ENCODE measurements at places on chromosomes 6 and 20.

- DNase-seq, result no peak
Observed at GRCh38 chr6:148203281-148203925, 139.2 kb upstream of the SASH1 start.

- no peak for DNase-seq
Observed at GRCh38 chr20:46512943-46513844, at the start of gene ZNF334. TSS of gene ZNF334 (minus strand) at chr20:46513559. CDS start at chr20:46512102, 1,457 bp downstream.

- DNase-seq, result no peak
Observed at GRCh38 chr6:3277251-3277650, 18.5 kb downstream of the PSMG4 start.

GRCh38 chr6:166325383-166326042 is 16.8 kb downstream of the SFT2D1 start:
- no peak for DNase-seq

GRCh38 chr20:63123331-63123741 is 92.6 kb downstream of the YTHDF1 start:
- no peak for DNase-seq

GRCh38 chr20:910132-910869 is 5.8 kb downstream of the ANGPT4 start:
- no peak for DNase-seq

DNA sequence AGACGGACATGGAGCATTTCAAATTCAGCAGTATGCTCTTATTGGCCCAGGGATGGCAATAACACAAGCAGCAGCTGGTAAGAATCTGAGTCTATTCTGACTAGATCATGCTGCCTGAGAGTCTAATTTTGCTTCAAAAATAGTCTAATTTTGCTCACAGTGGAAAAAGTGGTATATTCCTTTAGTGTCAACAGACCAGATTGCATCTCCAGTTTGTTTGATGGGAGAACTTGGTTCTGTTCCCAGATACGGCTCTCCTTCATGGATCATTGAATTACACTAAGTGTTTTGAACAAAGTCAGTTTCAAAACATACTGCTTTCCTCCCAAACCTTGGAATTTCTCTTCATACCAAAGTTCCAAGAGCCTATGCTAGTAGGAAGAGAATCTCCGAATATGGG is 586.1 kb downstream of the RNF144B start:
- DNase-seq, result no peak

DNA sequence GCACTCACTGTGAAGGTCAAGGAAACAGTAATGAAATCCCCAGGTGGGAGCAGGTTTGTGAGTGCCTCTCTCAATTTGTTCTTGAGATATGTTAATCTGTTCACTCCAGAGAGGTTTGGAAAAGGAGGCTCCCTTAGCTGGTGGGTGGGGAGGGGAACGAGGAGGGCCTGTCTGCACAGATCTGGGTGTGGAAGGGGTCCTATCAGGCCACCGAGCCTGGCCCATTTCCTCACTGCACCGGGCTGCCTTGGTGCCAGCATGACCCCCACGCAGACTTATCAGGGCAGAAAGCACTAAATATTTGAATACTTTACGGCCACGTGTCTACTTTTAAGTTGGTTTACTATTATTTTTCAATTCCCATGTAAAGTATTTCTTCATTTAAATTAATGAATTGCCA is 8.3 kb downstream of the AGPAT4 start:
- no peak for DNase-seq

DNA sequence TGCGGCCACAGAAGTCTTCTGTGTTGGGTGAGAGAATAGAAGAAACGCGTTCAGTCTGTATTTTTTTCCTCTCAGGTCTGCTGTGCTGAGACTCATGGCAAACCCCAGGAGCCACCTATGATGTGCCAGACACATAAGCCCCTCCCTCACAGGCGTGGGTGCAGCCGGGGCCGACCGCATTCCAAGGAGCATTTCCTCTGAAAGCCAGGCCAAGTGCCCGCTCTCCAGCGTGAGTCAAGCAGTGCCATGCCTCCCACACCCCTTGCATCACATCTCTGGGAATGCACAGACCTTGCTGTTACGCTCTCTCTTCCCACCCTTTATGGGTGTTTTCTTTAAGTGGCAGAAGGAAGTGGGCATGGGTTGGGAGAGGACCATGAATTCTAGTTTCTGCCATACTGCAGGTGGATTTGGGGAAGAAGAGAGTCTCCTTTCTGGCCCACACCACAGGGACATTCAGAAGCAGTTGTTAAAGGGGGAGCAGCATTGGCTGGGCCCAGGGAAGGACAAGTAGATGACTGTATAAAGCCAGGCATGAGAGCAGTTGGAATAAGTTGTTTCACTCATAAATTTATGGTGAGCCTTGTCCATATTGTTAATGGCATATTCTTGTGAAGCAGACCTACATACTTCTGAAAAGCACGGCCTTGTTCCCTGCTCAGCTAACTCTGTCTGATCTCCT is 37.1 kb upstream of the TFAP2A start:
- DNase-seq, result peak; percentile 82

GRCh38 chr20:43831481-43832065 is 83.1 kb upstream of the TOX2 start:
- DNase-seq, result no peak

DNA sequence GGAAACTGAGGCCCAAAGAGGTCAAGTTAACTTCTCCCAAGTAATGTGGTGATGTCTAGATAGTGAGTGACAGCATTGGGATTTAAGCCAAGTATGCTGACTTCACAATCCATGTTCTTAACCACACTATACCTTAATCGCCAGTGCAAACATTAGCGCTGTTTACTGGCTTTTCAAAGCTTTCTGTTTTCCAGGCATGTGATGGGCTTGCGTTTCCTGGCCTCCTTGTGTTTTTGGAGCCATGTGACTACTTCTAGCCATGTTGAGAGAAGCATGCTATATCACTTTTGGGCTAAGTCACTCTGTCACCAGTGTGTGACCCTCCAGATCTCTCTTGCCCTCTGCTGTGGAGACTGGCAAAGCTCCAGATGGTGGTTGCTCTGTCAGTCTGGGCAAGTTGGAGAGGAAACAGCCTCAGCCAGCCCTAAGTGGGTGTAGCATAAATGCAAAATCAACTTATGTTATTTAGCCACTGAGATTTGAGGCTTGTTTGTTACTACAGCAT is 76.9 kb downstream of the ANKRD6 start:
- no peak for DNase-seq

DNA sequence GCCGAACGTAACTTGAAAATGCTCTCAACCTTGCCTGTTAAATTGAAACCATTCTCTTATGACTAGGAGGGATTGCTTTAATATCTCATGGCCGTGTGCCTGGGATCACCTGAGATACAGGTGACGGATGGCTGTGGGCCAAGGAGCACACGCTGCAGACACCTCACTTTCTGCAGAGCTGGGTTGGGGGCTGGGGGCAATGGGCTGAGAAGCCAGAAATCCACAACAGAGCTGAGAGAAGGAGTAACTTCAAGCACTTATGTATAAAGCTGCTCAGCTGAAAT is 170.9 kb downstream of the DTNBP1 start:
- no peak for DNase-seq

DNA sequence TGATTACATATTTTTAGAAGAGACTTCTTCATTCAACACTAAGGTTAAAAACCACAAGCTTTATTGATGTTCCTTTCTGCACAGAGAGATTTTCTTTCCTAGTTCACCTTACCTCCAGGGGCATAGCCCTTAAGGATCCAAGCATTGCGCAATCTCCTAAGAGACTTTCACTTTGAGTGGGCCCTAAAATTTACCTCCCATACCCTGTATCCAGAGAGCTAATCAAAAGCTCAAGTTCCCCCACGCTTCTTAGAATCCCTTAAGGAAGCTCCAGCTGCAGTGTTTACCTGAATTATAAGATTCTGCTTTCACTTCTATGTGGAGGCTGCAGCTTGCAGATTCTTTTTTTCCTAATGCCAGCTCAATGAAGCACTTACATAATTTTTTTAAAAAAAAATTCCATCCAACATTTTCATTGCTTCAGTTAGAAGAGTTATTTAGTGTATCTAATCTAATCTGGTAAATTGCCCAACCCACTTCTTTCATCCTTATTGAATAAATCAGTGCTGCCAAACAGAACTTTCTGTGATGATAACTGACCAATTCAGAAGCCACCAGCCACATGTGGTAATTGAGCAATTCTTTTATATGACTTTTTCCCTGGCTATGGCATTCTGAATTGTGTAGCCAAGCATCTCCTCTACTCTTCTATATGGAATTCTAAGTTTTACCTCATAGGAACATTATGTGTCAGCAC is 24.6 kb upstream of the SPTLC3 start:
- peak; percentile 20 for DNase-seq

DNA sequence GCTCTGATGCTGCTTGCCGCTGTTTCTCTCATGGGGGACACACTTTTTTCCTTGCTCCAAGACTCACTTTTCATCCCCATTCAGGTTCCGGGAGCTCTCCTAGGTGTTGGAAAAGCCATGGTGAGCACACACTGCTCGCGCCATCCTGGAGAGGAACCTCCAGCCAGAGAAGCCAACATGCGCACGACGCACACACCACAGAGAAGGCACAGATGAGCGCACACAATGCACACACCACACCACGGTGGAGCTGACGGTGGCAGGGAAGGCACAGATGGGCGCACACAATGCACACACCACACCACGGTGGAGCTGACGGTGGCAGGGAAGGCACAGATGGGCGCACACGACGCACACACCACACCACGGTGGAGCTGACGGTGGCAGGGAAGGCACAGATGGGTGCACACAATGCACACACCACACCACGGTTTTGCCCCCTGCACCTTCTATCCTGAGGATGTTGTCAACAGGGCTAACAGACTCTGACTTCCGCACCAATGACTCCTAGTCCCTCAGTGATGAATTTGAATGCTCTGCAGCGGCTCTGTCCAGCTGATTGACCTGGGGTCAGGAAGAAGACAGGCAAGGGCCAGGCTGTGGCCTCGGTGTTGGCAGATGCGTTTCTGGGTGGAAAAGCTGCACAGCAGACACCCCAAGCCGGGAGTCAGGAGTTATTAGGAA is 154.7 kb downstream of the ERMARD start:
- DNase-seq, result no peak

DNA sequence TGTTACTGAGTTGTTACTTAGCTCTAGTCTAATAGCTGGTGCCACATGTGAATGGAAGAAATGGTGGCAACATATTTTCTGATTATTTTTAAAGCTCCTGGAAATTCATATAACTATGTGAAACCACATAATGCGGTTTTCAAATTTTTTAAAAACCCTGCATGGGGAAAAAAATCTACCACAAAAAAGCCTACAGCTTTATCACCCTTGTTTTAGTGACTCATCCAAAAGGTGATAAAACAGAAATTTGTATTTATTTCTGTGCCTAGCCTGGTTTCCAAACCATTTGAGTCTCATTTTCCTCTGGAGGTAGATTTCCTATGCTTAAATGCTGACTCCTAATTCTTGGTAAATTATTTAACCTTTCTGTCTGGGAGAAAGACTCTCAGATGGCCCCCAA is 5.4 kb upstream of the FBXO30 start:
- no peak for DNase-seq

DNA sequence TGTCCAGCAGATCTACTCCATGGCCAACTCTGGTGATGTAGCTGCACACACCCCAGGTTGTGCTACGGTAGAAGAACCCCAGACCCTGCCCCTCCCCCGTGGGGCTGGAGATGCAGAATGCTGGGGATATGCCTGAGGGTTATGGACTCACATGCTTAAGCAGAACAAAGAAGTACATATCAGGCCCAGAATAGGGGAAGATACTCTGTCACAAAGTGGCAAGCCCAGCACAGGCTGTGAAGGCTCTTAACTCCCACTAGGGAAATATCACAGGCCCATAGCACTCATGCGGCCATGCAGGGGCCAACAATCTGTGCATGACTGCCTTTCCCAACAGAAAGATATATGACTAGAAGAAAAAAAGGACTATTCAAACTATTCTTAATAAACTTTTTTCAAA is 234.9 kb downstream of the KCNQ5 start:
- DNase-seq, result no peak

DNA sequence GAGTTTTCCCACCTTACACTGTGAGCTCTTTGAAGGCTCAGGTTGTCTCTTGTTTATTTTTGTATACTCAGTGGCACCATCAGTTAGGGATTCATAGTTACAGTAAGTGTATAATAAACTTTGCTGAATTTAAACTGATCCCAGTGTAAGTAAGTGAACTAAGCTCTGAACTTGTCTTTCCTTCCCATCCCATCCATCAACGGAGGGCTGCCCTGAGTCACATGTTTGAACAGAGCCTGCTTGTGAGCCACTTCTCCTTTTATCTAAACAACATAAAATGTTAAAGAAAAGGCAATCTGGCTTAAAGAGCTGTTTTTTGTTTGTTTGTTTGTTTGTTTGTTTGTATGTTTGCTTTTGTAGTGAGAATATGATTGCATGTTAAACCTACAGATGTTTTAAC is 185.7 kb upstream of the MARCKS start:
- DNase-seq, result no peak

- no peak for DNase-seq
Observed at GRCh38 chr6:155404937-155405336, 50.7 kb downstream of the NOX3 start.

- DNase-seq, result no peak
Observed at GRCh38 chr20:45823949-45824835, 2.9 kb downstream of the TNNC2 start.

DNA sequence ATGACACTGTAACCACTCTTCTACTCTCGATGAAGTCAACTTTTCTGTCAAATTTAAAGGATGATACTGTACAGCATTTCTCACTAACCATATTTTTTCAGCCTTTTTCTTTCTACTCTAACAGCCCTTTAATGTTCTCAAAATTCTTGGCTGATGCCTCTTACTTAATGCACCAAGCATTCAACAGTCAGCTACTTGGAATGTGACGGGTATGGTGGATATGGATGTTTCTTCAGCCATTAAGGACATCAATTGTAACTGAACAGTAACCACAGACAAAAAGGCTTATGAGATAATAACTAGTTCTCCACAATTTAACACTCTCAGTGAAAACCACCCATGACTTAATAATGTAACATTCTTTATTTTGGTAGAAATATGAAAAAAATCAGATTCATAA is 467.2 kb upstream of the ZNF337 start:
- peak; percentile 55 for DNase-seq

- DNase-seq, result no peak
Observed at GRCh38 chr6:119314885-119315272, 34.7 kb downstream of the MAN1A1 start.

DNA sequence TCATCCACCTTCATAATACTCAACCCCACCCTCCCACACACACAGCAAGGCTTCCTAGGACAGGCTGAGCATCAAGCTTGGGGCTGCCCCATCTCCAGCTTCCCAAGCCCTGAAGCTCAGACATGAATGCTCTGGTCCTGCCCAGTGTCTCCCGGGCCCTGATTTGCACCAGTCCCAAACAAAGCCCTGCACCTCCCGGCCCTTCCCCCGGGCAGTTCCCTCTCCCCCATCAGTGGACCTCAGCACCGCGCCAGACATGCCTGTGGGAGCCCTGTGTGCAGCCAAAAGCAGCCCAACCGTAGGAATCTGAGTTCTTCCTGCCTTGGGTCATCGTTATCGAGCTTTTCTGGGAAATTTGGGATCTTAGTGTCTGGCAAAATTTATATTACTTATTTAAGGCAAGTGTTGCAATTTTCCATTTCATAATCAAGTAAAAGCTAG is 63.5 kb downstream of the THBS2 start:
- DNase-seq, result peak; percentile 98

DNA sequence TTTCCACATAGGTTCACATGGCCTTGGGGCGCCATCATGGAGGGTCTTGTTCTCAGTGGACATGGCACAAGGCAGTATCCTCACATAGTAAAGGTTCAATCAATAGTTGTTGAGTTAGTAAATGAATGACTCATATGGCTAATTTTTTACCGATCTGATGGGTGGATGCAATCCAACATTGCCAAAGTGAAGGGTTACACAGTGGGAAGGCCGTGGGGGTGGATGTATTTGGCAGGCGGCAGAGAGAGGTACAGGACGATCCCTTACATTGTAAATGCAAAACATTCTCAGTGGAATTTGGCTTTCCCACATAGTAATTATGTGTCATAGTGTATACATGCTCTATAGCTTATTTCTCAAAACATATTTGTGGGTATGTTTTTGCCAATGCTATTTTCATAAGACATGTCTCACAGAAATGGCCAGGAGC is 21.0 kb upstream of the PDE7B start:
- DNase-seq, result no peak

All from AG09309 (cell line).